DMS 273 treated with DMSO at 0.1 percent for 48 hours (cell line): ENCODE measurements at places on chromosomes 16 and 17.

GRCh38 chr16:85615852-85616606, 2.9 kb downstream of the GSE1 start:
- peak; percentile 50 for DNase-seq

- no peak for DNase-seq
Measured at GRCh38 chr17:63116228-63116627, 150.2 kb downstream of the TANC2 start.

- no peak for DNase-seq
Measured at GRCh38 chr16:50446861-50447260, 78.1 kb upstream of the BRD7 start.

DNA sequence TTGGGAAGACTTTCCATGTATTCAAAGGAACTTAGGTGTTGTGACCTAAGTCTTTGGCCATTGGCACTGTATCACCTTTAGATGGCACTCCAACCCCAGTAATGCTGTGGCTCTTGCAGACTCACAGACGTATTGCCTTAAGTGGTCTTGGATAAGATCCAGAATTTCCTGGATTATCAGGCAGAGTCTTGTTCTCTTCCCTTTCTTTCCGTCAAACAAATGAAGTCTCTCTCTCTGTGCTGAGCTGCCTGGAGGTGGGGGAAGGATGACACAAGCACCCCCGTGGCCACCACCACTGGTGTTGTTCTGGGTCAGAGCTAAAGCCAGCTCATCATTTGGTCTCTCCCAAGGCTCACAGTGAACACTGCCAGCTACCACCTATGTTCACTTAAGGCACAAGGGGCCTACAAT, 789.9 kb upstream of the KIF2B start:
- DNase-seq = peak; percentile 73

DNA sequence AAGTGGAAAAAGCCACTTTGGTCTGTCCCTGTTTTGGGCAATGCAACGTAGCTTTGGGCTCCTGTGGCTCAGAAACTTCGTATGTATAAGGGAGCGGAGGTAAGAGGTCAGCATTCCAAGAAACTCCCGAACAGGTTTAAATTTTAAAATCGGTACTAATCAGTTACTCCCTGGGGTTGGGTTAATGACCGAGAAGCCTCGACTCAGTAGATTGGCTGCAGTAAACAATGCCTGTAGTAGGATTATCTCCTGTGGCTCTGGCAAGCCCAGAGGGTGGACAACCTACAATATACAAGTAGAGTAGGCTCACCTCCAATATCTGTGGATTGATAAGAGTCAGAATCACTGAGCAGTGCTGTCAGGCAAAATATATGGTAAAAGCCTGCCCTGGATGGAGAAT, 1.6 kb upstream of the GNA13 start:
- no peak for DNase-seq

DNA sequence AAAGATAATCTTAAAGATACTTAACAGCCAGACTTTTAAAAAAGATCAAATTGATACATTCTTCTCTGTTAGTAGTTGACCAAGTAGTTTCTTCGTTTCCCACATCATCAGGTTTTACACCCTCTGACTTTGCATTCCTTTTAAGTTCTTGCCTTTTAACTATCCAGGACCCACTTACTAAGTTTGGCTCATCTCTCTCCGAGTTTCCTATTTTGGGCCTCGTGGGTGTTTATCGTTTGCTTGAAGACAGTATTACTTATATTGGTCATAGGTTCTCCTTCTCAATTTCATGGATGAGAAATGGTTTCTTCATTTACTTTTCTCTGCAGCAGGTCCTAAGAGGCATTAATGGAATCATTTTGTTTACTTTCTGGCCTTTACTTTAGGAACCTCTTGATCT, 43.2 kb downstream of the RPA1 start:
- DNase-seq = no peak
